ENCODE measurements at places on chromosomes 1 and 21. TPM values are rescaled to one million over a fixed set of nuclear protein-coding genes. Genes with fewer than 3 reads are reported as not detected.

Gene CAPN9
- total RNA-seq = 0.59 TPM

Gene LENEP
- not detected for total RNA-seq

Gene G0S2
- total RNA-seq = 13.3 TPM

Gene PIGP
- 18.0 TPM for total RNA-seq

Gene DUSP23
- 79.3 TPM for total RNA-seq

Gene HSF2BP
- 7.0 TPM for total RNA-seq

Gene UBL4B
- total RNA-seq = 8.4 TPM

Gene GJA8
- total RNA-seq = not detected

Gene OR2T29
- not detected for total RNA-seq

DNA sequence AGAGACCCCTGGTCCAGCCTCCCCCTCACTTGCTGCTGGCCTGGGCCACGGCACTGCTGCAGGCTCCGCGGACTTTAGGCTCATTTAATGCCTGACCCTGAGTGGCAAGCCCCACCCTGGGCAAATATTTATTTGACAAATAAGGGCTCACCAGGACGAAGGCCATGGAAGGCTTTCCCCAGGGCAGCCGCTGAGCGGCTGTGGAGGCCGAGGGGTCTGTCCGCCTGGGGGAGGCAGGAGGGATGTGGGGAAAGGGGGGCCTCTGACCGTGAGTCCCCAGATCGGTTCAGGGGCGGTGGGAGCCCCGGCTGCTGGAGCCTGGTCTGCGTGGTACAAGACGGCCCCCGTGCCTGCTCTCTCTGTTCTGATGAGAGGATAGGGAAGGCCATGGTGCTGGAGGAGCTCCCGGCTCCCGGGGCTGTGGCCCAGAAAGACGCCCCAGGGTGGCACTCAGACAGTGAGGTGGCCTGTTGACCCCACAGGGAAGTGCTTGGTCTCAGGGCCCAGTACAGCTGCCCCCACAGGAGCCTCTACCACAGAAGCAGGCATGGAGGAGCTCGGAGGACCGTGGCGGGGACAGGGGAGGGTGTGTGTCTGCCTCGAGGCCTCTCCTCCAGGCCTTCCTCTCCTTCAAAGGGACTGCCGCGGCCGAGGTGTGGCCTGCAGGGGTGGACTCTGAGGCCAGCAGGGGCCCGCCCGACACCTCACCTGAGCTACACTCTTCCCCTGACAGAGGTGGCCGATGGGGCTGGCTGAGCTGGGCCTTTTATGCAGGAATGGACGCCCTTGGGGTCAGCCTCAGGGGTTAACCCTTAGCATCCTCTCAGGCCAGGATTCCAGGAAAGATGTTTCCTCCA, 9.1 kb upstream of the C1orf159 start:
- H3K4me3 ChIP-seq = no peak overlapping the region
- H3K4me1 ChIP-seq = no peaks in the 10 kb centered on the region
- H3K27ac ChIP-seq = no peak overlapping the region
- no peak for DNase-seq

DNA sequence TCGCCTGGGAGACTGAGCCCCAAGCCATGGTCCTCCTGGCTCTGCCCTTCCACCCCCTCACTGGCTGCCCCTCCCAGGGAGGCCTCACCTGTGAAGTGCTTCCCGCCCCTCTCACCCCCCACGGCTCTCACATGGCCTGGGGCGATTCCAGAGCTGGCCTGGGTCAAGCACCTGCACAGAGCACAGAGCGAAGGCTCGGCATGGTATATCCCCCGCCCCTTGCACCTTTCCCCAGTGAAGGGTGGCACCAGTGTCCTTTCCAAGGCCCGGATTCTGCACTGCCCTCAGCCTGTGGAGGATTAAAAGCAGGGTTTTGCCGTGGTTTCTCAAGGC, 1.1 kb upstream of the AJAP1 start:
- peaks cover 23% of the 10 kb centered on the region for H3K27me3 ChIP-seq
- H3K4me1 ChIP-seq = no peaks in the 10 kb centered on the region
- DNase-seq = no peak
- no peak overlapping the region for H3K27ac ChIP-seq
- no peak overlapping the region for H3K4me3 ChIP-seq
- H3K36me3 ChIP-seq = no peaks in the 10 kb centered on the region

- no peak overlapping the region for H3K4me3 ChIP-seq
- no peaks in the 10 kb centered on the region for H3K27me3 ChIP-seq
- no peaks in the 10 kb centered on the region for H3K36me3 ChIP-seq
- H3K27ac ChIP-seq = no peak overlapping the region
- H3K4me1 ChIP-seq = no peaks in the 10 kb centered on the region
Observed at GRCh38 chr1:230423951-230424350, 2.2 kb downstream of the PGBD5 start.

DNA sequence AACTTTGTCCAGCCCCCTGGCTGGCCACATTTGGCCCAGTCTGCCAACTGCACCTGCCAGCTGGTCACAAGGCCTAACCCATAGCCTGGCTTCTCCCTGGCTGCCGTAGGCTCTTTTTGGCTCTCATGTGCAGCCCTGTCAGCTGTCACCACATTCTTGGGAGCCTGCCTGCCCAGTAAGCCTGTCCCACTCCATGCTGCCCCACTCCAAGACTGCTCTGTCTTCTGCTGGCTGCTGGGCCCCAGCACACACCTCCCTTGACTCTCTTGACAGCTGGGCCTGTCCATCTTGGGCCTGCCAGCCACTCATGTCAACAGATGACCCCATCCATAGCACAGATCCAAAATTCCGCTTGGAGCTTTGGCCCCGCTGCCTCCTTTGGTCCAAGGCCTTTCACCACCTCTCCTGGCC, 74.3 kb upstream of the EDN2 start:
- H3K4me1 ChIP-seq = no peaks in the 10 kb centered on the region
- H3K36me3 ChIP-seq = no peaks in the 10 kb centered on the region
- no peak for DNase-seq
- no peaks in the 10 kb centered on the region for H3K27me3 ChIP-seq
- H3K4me3 ChIP-seq = no peak overlapping the region

DNA sequence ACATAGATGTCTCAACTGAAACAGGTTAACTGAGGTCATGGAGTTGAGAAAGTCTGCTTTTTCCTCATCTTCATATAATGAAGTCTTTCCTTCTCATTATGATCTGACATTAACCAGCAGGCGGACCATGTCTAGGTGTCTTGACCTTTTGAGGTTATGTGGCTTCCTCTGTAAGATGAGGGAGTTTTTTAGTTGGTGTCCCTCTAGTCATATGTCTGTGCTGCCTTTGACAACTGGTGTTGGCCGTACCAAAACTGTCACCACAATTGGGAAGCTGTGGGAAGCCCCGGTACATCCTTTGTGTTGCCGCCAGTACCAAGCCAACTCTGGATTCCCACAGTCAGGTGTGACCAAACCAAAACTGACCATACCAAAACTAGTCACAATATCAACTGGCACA, 105.1 kb downstream of the PBX1 start:
- H3K4me3 ChIP-seq = no peak overlapping the region
- H3K36me3 ChIP-seq = no peaks in the 10 kb centered on the region

DNA sequence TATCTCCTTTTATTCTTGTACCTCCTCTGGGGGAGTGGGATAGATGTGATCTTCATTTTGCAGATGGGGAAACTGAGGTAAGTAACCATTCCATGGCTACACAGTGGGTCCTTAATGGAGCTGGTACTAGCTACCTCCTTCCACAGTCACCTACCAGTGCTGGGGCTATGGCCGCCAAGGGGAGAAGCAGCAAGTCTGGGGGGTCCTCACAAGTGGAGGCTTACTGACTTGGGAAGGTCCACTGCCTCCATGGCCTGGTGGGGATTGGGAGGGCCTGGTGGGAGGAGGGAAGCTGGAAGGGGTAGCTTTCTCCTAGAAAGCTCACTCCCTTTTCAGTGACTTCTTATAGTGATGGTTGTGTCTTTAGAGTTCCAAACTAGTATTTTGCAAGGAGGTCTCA, 5.9 kb upstream of the FOXO6 start:
- peaks cover 3% of the 10 kb centered on the region for H3K4me1 ChIP-seq
- no peak for DNase-seq
- H3K36me3 ChIP-seq = no peaks in the 10 kb centered on the region

- no peak overlapping the region for H3K4me3 ChIP-seq
- H3K27ac ChIP-seq = peak overlapping the region; percentile 80
- DNase-seq = no peak
- peaks cover 70% of the 10 kb centered on the region for H3K4me1 ChIP-seq
Observed at GRCh38 chr1:156494309-156494895, 6.2 kb downstream of the MEF2D start.

GRCh38 chr21:24870633-24871032, 736.6 kb downstream of the MRPL39 start:
- no peak overlapping the region for H3K4me3 ChIP-seq
- no peaks in the 10 kb centered on the region for H3K27me3 ChIP-seq
- H3K27ac ChIP-seq = no peak overlapping the region
- no peaks in the 10 kb centered on the region for H3K36me3 ChIP-seq
- no peak for DNase-seq

DNA sequence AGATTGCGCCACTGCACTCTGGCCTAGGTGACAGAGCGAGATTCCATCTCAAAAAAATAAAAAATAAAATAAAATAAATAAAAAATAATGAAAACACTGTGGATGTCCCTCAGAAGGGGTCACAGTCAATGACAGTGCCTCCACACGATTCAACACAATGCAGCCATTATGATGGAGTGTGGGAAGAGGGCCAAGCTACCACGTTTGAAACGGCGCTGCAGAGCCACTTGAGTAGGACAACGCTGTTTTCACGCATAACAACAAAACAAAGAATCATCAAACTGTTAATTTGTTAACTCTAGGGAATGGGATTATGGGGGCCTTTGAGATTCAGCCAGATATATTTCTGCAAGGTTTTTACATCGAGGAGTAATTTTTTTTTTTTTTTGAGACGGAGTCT, 36.5 kb downstream of the NKAIN1 start:
- H3K27ac ChIP-seq = no peak overlapping the region
- H3K4me1 ChIP-seq = no peaks in the 10 kb centered on the region
- no peaks in the 10 kb centered on the region for H3K27me3 ChIP-seq

GRCh38 chr1:214637125-214637524, 34.1 kb downstream of the CENPF start:
- no peaks in the 10 kb centered on the region for H3K36me3 ChIP-seq
- DNase-seq = no peak
- H3K4me3 ChIP-seq = no peak overlapping the region
- no peak overlapping the region for H3K27ac ChIP-seq
- H3K4me1 ChIP-seq = no peaks in the 10 kb centered on the region

DNA sequence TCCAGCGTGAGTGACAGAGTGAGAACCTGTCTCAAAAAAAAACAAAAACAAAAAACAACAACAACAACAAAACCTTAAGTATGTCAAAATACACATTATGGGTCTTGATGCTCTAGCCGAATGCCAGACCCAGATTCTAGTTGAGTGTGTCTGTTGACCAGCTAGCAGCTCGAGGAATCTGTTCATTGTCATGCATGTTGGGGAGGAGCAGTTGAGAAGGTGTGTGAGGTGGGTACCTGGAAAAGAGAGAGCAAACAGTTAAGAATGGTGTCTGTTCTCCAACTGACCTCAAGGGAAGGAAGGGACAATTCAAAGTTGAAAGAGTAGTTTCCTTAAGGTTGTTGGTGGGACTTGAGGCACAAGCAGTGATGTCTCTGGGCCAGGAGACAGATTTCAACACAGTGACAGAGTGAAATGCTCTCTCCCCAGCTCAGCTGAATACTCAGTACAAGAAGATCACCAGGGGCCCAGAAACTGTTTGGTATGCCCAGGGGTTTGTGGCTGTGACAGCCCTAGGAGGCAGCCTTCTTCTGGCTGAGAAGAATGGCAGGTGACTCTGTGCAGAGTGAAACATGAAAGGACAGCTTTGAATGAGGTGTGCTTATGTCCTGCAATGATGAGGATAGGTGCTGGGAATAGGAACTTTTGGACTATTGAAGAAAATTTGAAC, 14.4 kb upstream of the POU2F1 start:
- H3K27ac ChIP-seq = no peak overlapping the region
- H3K4me3 ChIP-seq = no peak overlapping the region
- no peak for DNase-seq
- no peaks in the 10 kb centered on the region for H3K27me3 ChIP-seq
- H3K36me3 ChIP-seq = no peaks in the 10 kb centered on the region
- H3K4me1 ChIP-seq = peaks cover under 1% of the 10 kb centered on the region

DNA sequence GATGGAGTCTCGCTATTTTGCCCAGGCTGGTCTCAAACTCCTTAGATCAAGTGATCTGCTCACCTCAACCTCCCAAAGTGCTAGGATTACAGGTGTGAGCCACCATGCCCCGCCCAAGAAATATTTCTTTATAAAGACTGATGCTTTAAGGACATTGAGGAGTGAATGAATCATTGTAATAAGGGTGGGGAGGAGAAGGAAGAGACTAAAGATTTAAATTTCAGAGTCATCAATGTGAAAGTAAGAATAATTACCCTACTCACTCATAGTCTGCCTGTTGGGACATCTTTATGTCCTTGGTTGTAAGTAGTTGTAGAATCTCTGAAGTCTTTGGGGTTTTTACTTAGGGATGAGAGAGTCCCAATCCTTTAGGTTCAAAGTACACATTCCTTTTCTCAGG, 7.3 kb downstream of the KDM1A start:
- no peak overlapping the region for H3K27ac ChIP-seq
- no peak overlapping the region for H3K4me3 ChIP-seq
- H3K27me3 ChIP-seq = no peaks in the 10 kb centered on the region

GRCh38 chr21:28516991-28517592, 475.6 kb downstream of the LTN1 start:
- no peak overlapping the region for H3K4me3 ChIP-seq
- peak; percentile 44 for DNase-seq
- H3K4me1 ChIP-seq = no peaks in the 10 kb centered on the region
- no peak overlapping the region for H3K27ac ChIP-seq
- no peaks in the 10 kb centered on the region for H3K36me3 ChIP-seq
